ENCODE measurements at places on chromosomes 11 and 22.

GRCh38 chr11:76321340-76321739 is 59.6 kb downstream of the THAP12 start:
- DNase-seq = no peak

GRCh38 chr22:49262167-49262566 is 565.5 kb downstream of the BRD1 start:
- DNase-seq = no peak

GRCh38 chr11:282171-282570 is 4.0 kb downstream of the NLRP6 start:
- no peak for DNase-seq

GRCh38 chr11:120808616-120809050 is 215.3 kb upstream of the TBCEL start:
- no peak for DNase-seq

DNA sequence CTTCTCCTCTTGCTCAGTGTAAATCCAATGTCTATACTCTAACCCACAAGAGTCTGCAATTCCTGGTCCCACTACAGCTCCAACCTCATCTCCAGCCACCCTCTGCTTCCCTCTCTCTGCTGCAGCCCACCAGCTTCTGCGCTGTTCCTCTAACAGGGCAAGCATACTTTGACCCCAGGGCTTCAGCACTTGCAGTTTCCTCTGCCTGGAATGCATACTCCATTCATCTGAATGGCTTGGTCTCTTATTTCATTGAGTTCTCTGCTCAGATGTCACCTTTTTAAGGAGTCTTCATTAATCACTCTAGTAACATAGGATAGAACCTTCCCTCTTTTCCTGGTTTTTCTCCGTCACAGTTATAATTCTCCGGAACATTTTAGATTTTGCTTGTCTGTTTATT is 141.6 kb downstream of the BUD13 start:
- DNase-seq = no peak

DNA sequence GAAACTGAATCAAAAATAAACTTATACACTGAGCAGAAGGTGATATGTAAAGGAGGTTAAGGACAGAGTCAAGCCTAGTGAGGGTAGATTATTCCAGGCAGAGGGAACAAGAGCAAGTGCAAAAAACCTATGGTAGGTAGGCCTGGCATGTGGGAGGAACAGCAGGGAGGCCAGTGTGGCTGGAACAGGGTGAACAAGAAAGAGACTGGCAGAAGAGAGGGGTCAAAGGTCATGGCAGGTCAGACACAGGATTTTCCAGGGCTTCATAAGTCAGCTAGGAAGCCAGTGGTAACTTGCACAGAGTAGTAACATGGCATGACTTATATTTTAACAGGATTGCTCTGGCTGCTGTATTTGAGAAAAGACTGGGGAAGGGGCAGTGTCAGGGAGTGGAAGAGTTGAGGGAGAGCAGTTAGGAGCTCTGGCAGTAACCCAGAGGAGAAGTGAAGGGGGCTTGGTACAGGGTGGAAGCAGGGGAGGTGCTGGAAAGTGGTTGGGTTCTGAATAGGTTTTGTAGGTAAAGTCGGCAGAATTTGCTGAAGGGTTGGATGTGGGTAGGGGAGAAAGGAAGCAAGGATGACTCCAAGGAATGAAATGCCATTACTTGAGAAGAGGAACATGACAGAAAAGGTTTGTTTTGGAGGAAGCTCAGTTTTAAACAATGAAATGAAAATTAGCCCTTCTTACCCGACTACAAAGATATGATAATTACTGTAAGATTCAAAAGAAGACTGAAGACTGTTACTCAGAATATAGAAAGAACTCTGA is 86.2 kb downstream of the ZNRF3 start:
- no peak for DNase-seq

GRCh38 chr22:43711681-43712080 is 100.4 kb downstream of the EFCAB6 start:
- DNase-seq = no peak

GRCh38 chr11:134131628-134132244 is 62.9 kb downstream of the JAM3 start:
- DNase-seq = no peak

- no peak for DNase-seq
Observed at GRCh38 chr11:8867931-8868631, 42.9 kb upstream of the AKIP1 start.

- no peak for DNase-seq
Observed at GRCh38 chr11:64090806-64091516, 55.2 kb downstream of the FLRT1 start.

GRCh38 chr22:45202333-45203149 is 38.2 kb downstream of the KIAA0930 start:
- no peak for DNase-seq

DNA sequence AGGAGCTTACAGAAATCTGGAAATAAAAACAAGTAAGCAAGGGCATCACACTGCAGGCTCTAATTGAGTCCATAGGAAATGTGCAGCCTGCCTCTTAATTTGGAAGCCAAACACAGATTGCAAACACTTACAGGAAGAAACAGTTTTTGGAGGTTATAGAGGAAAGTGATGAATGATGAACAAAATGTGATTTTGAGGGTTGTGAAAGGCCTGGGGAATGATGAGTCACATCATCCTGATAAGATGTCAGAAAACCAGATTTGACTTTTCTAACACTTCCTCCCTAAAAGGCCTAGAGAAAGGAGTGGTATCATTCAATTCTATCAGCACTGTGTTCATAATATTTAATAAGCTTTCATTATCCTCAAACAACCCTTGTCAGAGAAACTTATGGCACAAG is 96.6 kb upstream of the POU2AF2 start:
- no peak for DNase-seq

- DNase-seq = no peak
Observed at GRCh38 chr11:108895579-108896480, 231.0 kb downstream of the DDX10 start.

DNA sequence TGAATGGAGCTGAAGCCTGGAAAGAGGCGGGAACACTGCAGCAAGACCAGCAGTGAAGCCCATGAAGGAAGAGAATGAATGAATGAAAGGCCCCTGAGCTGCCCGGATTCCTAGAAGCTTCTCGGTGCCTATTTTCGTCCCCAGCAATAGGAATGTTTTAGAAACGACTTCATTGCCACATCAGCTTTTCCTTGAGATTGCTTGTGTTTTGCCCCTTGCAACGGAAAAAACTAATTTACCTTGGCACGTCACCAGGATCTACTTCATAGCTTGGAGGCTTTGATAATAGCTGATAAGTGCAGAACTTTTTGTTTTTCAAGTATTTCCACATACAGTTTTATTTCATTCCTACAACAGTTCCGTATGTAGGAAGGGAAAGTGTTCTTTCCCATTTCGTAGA is 248.9 kb upstream of the NARS2 start:
- no peak for DNase-seq

GRCh38 chr11:13091373-13091772 is 82.3 kb downstream of the RASSF10 start:
- no peak for DNase-seq

GRCh38 chr11:6443269-6444003 is 2.6 kb upstream of the HPX start:
- DNase-seq = peak; percentile 53

DNA sequence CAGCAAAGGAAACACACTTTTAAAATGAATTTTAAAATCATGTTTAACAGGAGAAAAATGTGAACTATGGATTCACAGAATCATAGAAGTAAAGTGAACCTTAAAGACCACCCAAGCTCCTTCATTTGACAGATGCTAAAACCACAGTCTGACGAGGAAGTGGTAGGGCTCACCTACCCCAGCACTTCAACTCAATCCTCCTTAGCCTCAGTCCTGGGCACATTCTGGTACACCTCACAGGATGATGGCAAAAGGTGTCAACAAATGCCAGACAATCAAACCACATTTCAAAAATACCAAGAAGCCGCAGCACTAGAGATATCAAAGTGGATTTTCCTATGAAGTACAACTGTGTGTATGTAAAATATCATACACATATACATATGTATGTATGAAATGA is 43.1 kb downstream of the PITPNB start:
- DNase-seq = no peak

GRCh38 chr11:69862331-69862771 is 43.1 kb upstream of the FGF3 start:
- no peak for DNase-seq

DNA sequence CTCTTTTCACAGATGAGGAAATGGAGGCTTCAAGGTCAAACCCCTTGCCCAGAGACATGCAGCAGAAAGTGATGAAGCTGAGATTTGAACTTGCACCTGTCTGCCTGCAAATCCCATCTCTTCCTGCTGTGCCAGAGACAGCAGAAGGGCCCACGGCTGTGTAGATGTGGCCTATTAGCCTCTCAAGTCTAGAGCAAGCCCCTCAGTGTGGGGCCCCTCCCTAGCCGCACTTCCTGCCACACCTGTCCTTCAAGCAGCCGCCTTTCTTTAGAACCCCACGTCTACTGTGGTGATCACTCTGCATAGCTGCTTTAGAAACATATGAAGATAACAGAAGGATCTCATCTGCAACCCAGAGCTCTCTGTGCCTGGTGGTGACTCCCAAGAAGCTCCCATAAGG is 41.2 kb upstream of the JAM3 start:
- DNase-seq = no peak

GRCh38 chr22:23125512-23126103 is 16.2 kb downstream of the RSPH14 start:
- no peak for DNase-seq

GRCh38 chr11:42823546-42823945 is 488.2 kb upstream of the API5 start:
- no peak for DNase-seq

DNA sequence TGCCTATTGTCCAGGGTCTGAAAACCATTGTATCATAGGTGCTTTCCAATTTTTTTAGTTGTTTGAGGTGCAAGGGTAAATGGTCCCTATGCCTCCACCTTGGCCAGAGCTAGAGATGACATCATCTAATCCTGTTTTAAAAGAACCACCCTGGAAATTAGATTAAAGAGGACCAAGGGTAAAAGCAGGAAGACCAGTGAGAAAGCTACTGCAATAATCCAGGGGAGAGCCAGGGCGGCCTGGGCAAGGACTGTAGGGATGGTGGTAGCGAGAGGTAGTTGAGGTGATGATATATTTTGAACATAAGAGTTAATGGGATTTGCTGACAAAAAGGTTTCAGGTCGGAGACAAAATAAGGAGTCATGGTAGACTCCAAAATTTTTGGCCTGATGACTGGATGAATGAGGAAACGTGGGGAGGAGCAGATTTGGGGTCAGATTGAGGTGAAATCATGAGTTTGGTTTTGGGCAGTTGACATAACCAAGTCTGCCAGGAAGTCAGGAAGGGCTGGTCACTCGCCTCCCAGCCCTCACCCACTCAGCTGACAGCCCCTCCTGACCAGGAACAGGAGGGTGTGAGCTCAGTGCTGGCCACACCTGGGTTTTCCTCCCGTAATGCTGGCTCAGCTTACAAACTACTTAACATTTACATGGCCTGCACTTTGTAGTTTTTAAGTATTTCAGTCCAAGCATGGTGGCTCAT is 23.0 kb downstream of the SCN4B start:
- no peak for DNase-seq

- DNase-seq = no peak
Observed at GRCh38 chr11:12077535-12078280, 32.7 kb upstream of the MICAL2 start.

DNA sequence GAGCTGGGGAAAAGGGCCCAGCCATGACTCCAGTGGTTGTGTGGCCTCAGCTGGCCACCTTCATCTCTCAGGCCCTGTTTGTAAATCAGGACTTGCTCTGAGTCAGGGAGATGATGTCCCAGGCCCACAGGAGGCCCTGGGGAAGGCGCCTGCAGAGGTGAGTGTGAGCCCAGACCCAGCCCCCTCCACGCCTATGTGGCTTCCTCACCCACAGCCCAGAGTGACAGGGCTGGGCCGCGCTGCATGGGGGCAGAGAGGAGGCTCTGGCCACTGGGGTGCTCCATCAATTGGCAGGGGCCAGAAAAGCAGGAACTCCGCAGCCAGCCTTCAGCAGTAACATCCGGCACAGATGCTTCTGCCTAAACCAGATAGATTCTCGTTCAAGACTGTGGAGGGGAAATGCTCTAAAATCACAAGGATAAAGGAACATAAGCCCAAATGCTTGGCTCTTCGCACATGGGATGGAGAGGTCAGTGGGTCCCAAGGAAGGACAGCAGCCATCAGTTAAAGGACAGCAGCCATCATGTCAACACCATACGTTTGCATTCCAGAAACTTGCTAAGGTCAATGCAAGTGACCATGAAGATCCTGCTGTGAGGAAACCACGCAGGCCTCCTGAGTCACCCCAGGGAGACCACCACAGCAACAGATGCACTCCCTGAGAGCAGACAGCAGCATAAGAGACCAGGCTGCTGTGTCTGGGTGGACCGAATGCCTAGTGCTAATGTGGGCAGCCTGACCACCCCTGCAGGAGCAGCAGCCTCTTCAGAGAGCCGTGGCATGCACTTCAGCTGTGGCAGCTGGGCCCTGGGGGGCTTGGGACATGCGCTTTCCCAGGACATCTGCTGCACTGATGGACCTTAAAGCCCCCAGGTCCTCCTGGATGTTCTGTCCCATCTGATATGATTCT is 28.3 kb downstream of the OSBPL5 start:
- DNase-seq = no peak

DNA sequence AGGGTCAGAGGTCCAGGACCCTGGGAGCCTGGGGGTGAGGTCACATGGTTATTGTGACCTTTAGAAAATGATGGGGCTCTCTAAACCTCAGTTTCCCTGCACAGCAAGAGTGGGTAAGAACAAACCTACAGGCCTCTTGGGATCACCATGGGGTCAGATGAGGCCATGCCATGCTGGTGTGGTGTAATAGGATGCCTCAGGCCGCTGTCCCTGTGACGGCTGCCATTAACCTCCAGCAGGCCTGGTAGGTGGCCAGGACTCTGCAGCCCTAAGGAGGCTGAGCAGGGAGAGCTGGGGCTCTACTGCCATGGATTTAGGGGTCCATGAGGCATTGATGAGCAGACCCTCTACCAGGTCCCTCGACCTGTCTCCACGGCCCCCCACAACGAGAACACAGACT is 265.5 kb downstream of the CTTN start:
- no peak for DNase-seq

- DNase-seq = no peak
Observed at GRCh38 chr11:111176603-111177002, 68.9 kb upstream of the POU2AF2 start.

GRCh38 chr11:68257477-68258362 is 14.1 kb downstream of the C11orf24 start:
- peak; percentile 95 for DNase-seq

GRCh38 chr11:12757416-12757815 is 83.2 kb downstream of the TEAD1 start:
- DNase-seq = no peak

DNA sequence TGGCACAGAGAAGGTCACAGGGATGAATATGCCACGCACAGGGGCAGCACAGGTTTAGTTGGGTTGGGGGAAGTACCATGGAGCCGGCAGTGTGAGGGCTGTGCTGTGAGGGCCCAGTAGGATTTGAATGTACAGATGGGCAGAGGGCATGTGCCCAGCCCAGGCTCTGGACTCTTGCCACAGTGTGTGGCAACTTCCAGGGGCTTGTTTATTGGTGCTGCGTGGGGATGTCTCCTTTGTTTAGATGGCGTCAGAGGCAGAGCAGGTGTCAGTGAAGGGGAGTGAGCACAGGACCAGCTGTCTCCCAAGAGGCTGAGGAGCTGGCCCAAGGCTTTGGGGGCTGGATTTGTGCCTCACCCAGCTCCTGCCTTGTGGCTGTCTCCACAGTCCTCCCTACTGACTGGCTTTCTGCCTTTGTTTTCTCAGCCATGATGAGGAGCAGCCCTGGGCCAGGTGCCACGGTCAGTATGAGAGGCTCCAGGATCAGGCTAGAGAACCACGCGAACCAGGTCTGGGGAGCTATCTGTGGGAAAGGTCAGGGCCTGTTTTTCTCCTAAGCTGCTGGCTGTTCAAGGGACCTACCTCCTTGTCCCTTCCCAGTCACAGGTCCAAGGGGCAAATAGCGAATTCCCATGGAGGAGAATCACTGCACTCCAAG is 21.9 kb downstream of the SUN2 start:
- no peak for DNase-seq

Measured in stimulated activated CD4-positive, alpha-beta T cell treated with anti-CD3 and anti-CD28 coated beads, Interleukin-4, amount 100 ng/mL, for 24 hours (primary cell).